ENCODE measurements at places on chromosomes 1 and 21.

DNA sequence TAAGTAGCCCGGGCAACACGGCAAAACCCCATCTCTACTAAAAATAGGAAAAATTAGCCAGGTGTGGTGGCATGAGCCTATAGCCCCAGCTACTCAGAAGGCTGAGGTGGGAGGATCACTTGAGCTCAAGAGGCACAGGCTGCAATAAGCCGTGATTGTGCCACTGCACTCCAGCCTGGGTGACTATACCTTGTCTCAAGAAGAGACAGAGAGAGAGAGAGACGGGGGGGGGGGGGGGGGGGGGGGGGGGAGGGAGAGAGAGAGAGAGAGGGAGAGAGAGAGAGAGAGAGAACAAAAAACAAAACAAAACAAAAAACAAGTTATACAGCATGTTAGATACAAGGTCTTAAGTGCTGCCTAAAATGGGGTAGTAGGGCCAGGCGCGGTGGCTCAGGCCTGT, 77.8 kb upstream of the ZNF281 start:
- DNase-seq, result no peak
- H3K27ac ChIP-seq, result no peak overlapping the region
- H3K36me3 ChIP-seq, result no peaks in the 10 kb centered on the region

DNA sequence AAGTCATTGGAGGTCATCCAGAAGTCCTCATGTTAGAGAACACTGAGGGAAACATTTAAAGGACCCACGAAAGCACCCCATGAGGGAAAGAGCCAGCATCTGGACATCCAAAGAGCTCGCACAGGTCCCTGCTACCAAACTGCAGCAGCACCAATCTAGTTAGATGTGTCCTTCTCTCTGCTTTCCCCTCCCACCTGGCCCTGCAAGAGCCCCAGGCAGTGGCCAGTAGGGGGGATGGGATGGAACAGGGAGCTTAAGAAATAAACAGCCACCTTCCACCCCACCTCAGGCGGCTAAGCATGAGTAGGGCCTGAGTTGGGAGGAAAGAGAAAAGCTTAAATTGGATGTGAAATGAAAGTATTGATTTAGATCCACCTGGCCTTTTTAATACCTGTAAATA, 175.9 kb upstream of the KCND3 start:
- peaks cover 82% of the 10 kb centered on the region for H3K27me3 ChIP-seq
- no peak overlapping the region for H3K4me3 ChIP-seq
- no peaks in the 10 kb centered on the region for H3K36me3 ChIP-seq
- no peaks in the 10 kb centered on the region for H3K4me1 ChIP-seq
- H3K27ac ChIP-seq, result no peak overlapping the region

DNA sequence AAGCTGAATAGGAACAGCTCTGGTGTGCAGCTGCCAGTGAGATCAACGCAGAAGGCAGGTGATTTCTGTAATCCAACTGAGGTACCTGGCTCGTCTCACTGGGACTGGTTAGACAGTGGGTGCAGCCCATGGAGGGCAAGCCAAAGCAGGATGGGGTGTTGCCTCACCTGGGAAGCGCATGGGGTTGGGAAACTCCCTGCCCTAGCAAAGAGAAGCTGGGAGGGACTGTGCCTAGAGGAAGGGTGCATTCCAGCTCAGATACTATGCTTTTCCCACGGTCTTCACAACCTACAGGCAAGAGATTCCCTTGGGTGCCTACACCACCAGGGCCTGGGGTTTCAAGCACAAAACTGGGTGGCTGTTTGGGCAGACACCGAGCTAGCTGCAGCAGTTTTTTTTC, 183.2 kb downstream of the DNM3 start:
- no peaks in the 10 kb centered on the region for H3K4me1 ChIP-seq
- H3K4me3 ChIP-seq, result no peak overlapping the region
- peaks cover 42% of the 10 kb centered on the region for H3K27me3 ChIP-seq
- DNase-seq, result no peak
- no peak overlapping the region for H3K27ac ChIP-seq

DNA sequence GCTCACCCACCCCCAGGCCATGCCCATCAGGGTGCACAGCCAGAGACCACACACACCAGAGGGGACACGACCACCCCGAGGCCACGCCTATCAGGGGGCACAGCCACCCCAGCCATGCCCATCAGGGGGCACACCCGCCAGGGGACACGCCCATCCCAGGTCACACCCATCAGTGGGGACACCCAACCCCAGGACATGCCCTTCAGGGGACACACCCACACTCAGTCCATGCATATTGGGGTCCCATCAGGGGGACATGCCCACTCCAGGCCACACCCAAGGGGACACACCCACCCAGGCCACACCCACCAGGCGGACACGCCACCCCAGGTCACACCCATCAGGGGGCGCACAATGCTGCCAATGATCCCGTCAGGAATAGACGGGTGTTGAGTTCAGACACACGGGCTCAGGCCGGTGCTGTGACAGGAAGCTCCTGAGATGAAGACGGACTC, 20.7 kb downstream of the MCM3AP start:
- H3K27me3 ChIP-seq, result no peaks in the 10 kb centered on the region
- H3K36me3 ChIP-seq, result peaks cover 75% of the 10 kb centered on the region
- no peak overlapping the region for H3K4me3 ChIP-seq
- no peak for DNase-seq
- H3K27ac ChIP-seq, result no peak overlapping the region

- H3K27ac ChIP-seq, result no peak overlapping the region
- DNase-seq, result no peak
- peaks cover under 1% of the 10 kb centered on the region for H3K36me3 ChIP-seq
- H3K4me1 ChIP-seq, result peaks cover 8% of the 10 kb centered on the region
- H3K4me3 ChIP-seq, result no peak overlapping the region
- H3K27me3 ChIP-seq, result peaks cover 34% of the 10 kb centered on the region
Observed at GRCh38 chr1:25609921-25610320, 6.7 kb upstream of the MAN1C1 start.
